Body of pancreas (tissue), 4 donors: ENCODE measurements at places on chromosomes 7 and 10. TPM values are rescaled to one million over a fixed set of nuclear protein-coding genes. Genes with fewer than 3 reads are reported as not detected.

DNA sequence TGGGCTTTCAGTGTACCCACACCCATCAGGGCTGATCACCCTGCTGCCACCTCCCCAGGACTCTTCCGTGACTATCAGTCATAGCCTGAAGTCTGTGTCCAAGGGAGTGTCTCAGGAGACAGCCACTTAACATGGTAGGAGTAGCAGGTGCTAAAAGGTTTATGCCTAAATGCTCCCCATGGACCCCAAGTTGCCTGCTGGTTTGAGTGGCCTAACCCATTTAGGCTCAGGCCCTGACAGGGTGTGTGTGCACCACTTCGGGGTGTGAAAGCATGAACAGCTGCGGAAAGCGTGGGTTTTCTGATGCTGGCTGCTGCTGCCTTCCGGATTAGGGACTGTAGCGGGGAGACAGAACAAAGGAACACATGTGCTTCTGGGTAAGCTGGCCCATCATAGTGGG lies 93.2 kb upstream of the SAMD8 start:
- DNase-seq, result no peak
- H3K27me3 ChIP-seq, result no peaks in the 10 kb centered on the region
- peaks cover 62% of the 10 kb centered on the region for H3K4me1 ChIP-seq
- no peak overlapping the region for H3K27ac ChIP-seq
- H3K4me3 ChIP-seq, result no peak overlapping the region

- H3K4me1 ChIP-seq, result no peaks in the 10 kb centered on the region
- no peak overlapping the region for H3K27ac ChIP-seq
- no peak for DNase-seq
- H3K4me3 ChIP-seq, result no peak overlapping the region
- H3K27me3 ChIP-seq, result no peaks in the 10 kb centered on the region
- no peaks in the 10 kb centered on the region for H3K36me3 ChIP-seq
These were observed 447.1 kb downstream of the MDFIC start for GRCh38 chr7:115368998-115369397.

- H3K36me3 ChIP-seq, result no peaks in the 10 kb centered on the region
- DNase-seq, result no peak
- H3K27me3 ChIP-seq, result no peaks in the 10 kb centered on the region
- peaks cover 7% of the 10 kb centered on the region for H3K4me1 ChIP-seq
- peak overlapping the region; percentile 69 for H3K27ac ChIP-seq
These were observed 30.6 kb downstream of the APBB1IP start for GRCh38 chr10:26468700-26469099.

GRCh38 chr7:3063016-3063753 lies 19.5 kb upstream of the CARD11 start:
- no peak overlapping the region for H3K27ac ChIP-seq
- no peak overlapping the region for H3K4me3 ChIP-seq
- no peak for DNase-seq
- H3K4me1 ChIP-seq, result peaks cover 3% of the 10 kb centered on the region
- H3K36me3 ChIP-seq, result no peaks in the 10 kb centered on the region
- H3K27me3 ChIP-seq, result no peaks in the 10 kb centered on the region

GRCh38 chr7:50330254-50330653 lies 25.7 kb downstream of the IKZF1 start:
- H3K4me3 ChIP-seq, result no peak overlapping the region
- no peaks in the 10 kb centered on the region for H3K36me3 ChIP-seq
- no peaks in the 10 kb centered on the region for H3K27me3 ChIP-seq
- H3K4me1 ChIP-seq, result no peaks in the 10 kb centered on the region
- H3K27ac ChIP-seq, result no peak overlapping the region

GRCh38 chr7:4051696-4052095 lies 630.4 kb upstream of the FOXK1 start:
- DNase-seq, result no peak
- no peaks in the 10 kb centered on the region for H3K4me1 ChIP-seq
- no peak overlapping the region for H3K4me3 ChIP-seq

- no peaks in the 10 kb centered on the region for H3K27me3 ChIP-seq
- H3K27ac ChIP-seq, result no peak overlapping the region
- H3K36me3 ChIP-seq, result no peaks in the 10 kb centered on the region
These were observed 6.0 kb downstream of the MBLAC1 start for GRCh38 chr7:100132697-100133151.

- H3K27me3 ChIP-seq, result peaks cover 3% of the 10 kb centered on the region
- no peak overlapping the region for H3K4me3 ChIP-seq
- no peak overlapping the region for H3K27ac ChIP-seq
- no peaks in the 10 kb centered on the region for H3K4me1 ChIP-seq
- H3K36me3 ChIP-seq, result no peaks in the 10 kb centered on the region
These were observed 54.6 kb downstream of the ZNF783 start for GRCh38 chr7:149316606-149317005.

DNA sequence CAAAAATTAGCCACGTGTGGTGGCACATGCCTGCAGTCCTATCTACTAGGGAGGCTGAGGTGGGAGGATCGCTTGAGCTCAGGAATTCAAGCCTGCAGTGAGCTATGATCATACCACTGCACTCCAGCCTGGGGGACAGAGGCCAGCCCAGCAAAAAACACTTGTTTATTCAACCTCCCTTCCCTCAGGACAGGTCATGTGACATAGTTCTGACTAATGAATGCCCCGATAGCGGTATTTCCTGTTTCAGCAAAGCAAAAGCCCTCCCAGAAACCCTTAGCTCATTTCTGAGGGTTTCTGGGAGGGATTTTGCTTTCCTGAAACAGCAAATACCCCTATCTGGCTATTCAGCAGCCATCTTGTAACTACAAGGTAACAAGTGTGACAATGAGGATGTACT lies 157.1 kb downstream of the GATA3 start:
- peaks cover 8% of the 10 kb centered on the region for H3K27me3 ChIP-seq
- no peak overlapping the region for H3K4me3 ChIP-seq
- no peak overlapping the region for H3K27ac ChIP-seq

GRCh38 chr10:10844251-10844650 lies 173.4 kb upstream of the CELF2 start:
- H3K36me3 ChIP-seq, result no peaks in the 10 kb centered on the region
- H3K4me3 ChIP-seq, result no peak overlapping the region
- no peaks in the 10 kb centered on the region for H3K4me1 ChIP-seq

- no peak overlapping the region for H3K4me3 ChIP-seq
- no peak for DNase-seq
- H3K27ac ChIP-seq, result no peak overlapping the region
- no peaks in the 10 kb centered on the region for H3K36me3 ChIP-seq
- peaks cover 29% of the 10 kb centered on the region for H3K4me1 ChIP-seq
These were observed 103.4 kb downstream of the SDK1 start for GRCh38 chr7:3404501-3404900.

DNA sequence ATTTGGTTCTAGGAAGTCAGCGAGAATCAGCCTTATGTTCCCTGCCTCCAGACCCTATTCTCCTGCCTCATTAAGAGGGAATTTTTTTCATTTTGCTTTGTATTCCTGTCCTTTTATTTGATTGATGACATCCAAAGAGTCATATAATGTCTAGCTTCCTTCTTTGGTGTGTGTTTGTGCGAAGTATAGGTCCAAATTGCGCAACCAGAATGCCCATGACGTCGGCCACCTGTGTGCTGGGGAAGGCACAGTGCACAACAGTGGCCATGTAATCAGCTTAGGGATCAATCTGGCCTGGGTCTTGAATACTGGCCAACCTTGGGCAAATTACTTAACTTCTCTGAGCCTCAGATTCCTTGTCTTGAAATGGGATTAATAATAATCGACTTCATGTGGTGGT lies 206.2 kb downstream of the VTI1A start:
- H3K27me3 ChIP-seq, result no peaks in the 10 kb centered on the region
- H3K27ac ChIP-seq, result no peak overlapping the region
- H3K4me3 ChIP-seq, result no peak overlapping the region
- peaks cover 6% of the 10 kb centered on the region for H3K4me1 ChIP-seq

DNA sequence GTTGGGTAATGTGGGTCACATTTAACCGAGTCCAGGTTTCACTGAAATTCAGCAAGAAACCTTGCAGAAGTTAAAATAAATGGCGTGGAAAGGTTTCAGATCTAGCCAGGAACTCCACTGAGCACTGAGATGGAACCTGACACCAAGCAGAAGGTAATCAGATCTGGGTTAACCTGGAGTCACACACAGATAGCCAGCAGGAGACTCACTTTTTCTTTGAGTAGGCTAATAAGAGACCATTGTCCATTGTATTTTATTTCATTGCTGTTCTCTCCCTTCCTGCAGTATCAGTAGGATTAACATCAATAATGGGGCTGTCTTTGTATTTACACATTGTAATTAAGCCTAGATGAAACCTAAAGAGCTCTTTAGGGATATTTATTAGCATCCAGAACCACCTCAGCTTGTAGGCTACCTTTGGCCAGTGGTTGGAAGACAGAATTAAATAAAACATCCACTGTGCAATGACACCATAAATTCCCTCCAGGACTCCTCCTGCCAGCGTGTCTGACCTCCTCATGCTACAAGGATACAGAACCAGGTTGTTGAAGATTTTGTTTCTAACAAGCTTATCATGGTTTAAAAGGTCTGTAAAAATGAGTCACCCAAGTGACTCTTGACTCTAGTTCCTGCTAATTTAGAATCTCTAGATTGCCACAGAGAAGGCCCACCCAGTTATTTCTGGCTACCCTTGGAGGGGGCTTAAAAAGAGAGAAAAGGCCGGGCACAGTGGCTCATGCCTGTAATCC lies 151.1 kb downstream of the SORCS1 start:
- H3K4me1 ChIP-seq, result no peaks in the 10 kb centered on the region
- no peak overlapping the region for H3K27ac ChIP-seq
- no peak overlapping the region for H3K4me3 ChIP-seq
- no peaks in the 10 kb centered on the region for H3K36me3 ChIP-seq
- H3K27me3 ChIP-seq, result no peaks in the 10 kb centered on the region
- DNase-seq, result no peak

- peak; percentile 63 for DNase-seq
- H3K36me3 ChIP-seq, result no peaks in the 10 kb centered on the region
- peaks cover 81% of the 10 kb centered on the region for H3K4me1 ChIP-seq
- H3K27ac ChIP-seq, result peak overlapping the region; percentile 92
- H3K27me3 ChIP-seq, result no peaks in the 10 kb centered on the region
These were observed 10.4 kb upstream of the ZNF22 start for GRCh38 chr10:44990302-44990655.

GRCh38 chr7:107692501-107692900 lies 31.9 kb downstream of the SLC26A4 start:
- H3K27ac ChIP-seq, result no peak overlapping the region
- H3K36me3 ChIP-seq, result no peaks in the 10 kb centered on the region
- H3K4me3 ChIP-seq, result no peak overlapping the region
- no peak for DNase-seq
- H3K4me1 ChIP-seq, result no peaks in the 10 kb centered on the region

DNA sequence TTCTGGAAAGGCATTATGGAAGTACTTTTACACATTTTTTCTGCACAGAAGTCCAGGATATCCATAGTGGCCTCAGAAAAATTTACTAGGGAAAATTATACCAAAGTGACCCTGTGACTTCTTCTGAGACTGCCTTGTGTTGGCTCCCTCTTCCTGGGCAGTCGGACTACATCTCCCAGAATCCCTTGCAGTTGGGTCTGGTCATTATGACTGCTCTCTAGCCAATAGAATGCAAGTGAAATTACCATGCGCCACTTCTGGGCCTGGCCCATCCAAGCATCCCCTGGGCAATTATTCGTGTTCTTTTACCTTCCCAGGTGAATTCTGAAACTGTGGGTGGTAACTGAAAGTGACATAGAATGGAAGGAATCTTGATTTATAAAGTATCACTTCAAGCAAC lies 430.9 kb downstream of the ACTR3B start:
- H3K4me1 ChIP-seq, result no peaks in the 10 kb centered on the region
- no peak overlapping the region for H3K4me3 ChIP-seq
- no peaks in the 10 kb centered on the region for H3K36me3 ChIP-seq
- no peaks in the 10 kb centered on the region for H3K27me3 ChIP-seq

DNA sequence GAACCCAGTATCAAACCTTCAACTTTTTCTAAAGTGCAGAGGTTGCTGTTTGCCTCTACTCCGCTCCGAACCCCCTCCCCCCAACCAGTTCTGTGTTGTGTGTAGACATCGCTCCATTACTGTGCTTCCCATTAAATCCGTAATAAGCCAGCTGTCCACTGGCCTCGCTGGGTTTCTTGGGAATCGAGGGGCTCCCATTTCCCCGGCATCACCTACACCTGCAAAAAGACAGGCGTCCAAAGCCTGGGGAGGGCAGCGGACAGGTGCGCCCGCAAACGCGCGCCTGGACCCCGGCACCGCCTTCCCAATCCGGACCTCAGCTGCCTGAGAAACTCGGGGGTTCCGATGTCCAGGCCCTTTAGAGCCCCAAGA lies 631 bp downstream of the RTKN2 start:
- H3K36me3 ChIP-seq, result no peaks in the 10 kb centered on the region
- no peaks in the 10 kb centered on the region for H3K27me3 ChIP-seq
- no peak for DNase-seq
- peaks cover 6% of the 10 kb centered on the region for H3K4me1 ChIP-seq

DNA sequence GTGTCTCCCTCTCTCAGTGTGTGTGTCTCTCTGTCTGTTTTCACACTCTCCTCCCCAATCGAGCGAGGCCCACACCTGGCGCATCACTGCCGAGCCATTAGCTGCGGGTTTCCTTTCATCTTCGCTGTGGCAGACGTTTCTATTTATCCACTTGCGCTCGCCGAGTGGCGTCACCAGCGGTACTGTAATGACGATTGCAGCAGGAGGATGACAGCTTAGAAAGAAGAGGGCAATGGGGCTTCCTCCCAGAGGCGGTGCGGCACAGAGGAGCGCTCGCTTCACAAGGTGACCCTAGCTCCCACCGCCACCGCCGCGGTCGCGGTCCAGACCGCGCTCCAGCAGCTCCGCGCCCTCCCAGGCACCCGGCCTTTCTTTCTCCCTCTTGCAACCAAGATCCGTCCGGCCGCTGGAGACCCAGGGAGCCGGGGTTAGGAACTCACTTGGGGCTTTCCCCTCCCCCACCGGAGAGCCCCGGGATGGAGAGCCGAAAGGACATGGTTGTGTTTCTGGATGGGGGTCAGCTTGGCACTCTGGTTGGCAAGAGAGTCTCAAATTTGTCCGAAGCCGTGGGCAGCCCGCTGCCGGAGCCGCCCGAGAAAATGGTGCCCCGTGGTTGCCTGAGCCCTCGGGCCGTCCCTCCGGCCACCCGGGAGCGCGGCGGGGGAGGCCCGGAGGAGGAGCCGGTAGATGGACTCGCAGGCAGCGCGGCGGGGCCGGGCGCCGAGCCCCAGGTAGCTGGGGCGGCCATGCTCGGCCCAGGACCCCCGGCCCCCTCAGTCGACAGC lies at the start of gene EVX1:
EVX1 (plus strand) TSS at position 248 of the 785 bp plus-strand sequence; CDS start at position 477, 229 bp downstream.
- H3K27ac ChIP-seq, result no peak within 1 kb of the TSS
- no peak for DNase-seq
- no peaks in the 10 kb centered on the region for H3K36me3 ChIP-seq
- no peak within 1 kb of the TSS for H3K4me3 ChIP-seq
- H3K27me3 ChIP-seq, result peaks cover 71% of the 10 kb centered on the region

- DNase-seq, result peak; percentile 62
- H3K4me3 ChIP-seq, result no peak overlapping the region
- H3K27me3 ChIP-seq, result no peaks in the 10 kb centered on the region
- no peaks in the 10 kb centered on the region for H3K4me1 ChIP-seq
These were observed 283.6 kb downstream of the ADRA2A start for GRCh38 chr10:111360260-111360925.

Gene HILPDA
- 9.1 TPM for total RNA-seq

Gene PRLHR
- total RNA-seq, result not detected

Gene TACC2
- 38.7 TPM for total RNA-seq

Gene UNCX
- total RNA-seq, result not detected

Gene GRID2IP
- 1.0 TPM for total RNA-seq

Gene GIMAP6
- total RNA-seq, result 8.6 TPM
